Inflammatory macrophage (primary cell): ENCODE measurements at places on chromosomes 2 and 18.

DNA sequence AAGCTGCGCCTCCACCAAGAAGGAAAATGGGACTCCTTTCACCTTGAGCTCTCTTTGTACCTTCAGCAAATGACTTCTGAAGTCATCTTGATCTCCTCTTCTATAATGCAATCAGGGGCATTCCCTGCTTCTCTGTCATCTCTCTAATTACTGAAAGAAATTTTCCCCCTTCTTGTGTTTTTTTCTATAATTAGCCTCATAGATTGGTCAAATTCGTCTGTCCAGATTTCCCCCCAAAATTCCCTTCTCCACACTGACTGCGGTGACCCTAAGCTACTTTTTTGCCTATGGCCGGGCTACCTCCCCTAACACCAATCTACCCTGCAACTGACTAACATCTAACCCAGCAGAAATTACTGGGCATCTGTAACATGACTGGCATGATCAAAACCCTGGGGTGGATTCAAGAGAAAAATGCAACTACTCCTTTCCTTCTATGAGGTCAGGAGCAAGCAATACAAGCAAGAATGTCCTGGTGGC, 168.6 kb downstream of the BCL2 start:
- DNase-seq: no peak

GRCh38 chr2:54461261-54461660, 5.1 kb downstream of the SPTBN1 start:
- no peak for DNase-seq

DNA sequence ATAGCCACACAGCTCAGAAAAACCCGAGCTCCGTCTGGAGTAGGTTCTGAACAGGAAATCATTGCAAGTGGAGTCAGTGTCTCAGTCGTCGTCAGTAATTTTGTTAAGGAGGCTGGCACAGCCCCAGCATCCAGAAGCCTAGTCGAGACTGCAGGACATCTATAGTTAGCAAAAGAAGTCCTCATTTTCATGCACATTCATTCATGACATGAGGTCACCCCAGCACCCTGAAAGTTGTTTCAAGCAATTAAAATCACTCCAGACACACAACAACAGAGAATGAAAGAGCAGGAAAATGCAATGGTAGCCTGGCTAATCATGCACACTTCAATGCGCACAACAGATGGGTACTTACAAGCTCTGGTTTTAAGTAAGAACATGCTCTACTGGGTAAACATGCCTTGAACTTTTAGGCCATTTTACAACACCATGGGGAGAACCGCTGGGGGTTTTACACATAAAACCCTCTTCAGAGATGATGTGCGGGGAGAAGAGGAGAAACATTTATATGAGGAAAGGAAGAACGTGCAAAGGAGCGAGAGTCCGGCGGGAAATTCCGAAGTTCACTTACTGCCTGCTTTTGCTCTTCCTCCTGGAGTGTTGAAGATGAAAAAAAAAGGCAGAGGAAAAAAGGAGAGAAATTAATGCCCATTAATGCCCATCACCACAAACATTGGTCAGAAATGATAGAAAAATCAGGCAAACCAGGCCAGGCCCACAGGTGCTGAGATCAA, 77.4 kb upstream of the DNMT3A start:
- DNase-seq: no peak

DNA sequence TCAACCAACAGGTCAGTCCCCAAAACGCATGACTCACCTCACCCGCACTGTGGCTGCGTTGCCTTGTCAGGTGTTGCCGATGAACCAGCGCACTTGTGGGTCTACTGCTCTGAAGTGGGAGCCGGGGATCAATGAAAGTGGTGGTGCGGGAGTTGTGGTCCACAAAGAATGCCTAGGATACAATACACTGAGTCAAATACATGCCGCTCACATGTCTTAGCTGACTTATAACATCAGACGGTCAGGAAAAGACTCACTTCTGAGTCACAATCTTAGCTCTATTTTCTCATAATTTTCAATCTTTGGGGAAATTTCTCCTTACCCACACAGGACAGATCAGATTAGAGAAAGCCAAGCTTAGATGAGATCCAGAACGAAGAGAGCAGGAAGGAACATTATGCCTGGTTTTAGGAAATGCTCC, 107.1 kb upstream of the STK17B start:
- DNase-seq: no peak

- DNase-seq: no peak
Measured at GRCh38 chr2:112959109-112959812, 18.5 kb upstream of the IL36G start.

DNA sequence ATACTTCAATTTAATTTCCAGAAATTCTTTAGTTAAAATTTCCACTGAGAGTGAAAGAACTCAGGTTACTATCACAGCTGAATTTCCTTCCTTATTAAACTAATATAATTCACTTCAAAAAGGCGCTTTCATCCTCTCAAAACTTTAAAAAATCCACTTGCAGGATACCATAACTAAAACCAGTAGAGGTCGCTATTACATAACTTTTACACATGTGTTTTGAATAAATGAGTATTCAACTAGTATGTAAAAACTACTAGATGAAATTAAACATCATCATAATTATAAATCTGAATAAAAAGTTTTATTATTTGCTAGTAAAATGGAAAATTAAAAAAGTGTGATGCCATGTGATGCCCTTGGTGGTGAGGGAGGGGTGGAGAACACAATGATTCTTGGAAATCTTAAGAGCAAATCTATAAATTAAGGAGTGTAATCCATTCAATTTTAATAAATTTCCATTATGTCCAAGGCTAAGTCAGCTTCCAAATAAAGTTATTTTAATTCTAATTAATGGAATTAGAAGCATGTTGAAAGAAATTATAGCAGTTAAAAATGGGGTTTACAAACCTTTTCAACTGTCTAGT, 61.4 kb downstream of the SOS1 start:
- peak; percentile 2 for DNase-seq

- DNase-seq: no peak
Measured at GRCh38 chr2:25202275-25202674, 33.9 kb upstream of the POMC start.

GRCh38 chr2:65557616-65558573, 125.5 kb upstream of the SPRED2 start:
- DNase-seq: no peak

GRCh38 chr2:183035954-183036669, 2.1 kb downstream of the NCKAP1 start:
- DNase-seq: no peak

DNA sequence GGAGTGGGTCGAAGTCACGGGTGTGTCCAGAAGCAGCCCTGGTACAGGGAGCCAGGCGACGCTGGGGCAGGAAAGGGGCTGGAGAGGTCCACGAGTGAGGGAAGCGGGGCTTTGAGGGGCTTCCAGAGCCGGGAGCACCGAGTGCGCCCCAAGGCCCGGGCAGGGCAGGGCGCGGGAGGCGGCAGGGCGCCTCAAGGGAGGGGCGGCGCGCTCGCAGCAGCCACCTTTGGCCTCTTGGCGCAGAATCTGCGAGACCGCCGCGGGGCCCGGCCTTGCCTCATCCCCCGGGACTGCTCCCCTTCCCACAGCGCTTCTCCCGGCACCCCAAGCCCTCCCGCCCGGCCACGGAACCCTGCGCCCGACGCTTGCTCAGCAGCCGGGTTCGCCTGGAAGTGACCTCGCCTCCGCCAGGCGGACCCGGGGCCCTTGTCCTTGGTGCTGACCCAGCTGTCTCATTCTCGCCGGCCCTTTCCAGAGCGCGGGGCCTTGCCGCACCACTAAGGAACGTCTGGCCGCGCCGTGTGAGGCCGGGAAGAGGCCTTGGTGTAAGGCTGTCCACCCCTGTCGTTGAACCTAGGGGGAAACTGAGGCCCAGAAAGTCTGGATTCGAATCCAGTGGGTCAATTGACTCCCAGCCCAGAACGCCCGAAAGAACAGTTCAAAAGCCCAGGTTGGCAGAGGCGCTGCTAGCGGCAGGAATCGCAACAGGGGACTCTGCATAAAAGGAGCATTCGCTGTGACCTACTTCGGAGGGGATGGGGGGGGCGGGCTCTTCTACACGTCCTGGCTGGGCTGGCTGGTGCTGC, 584 bp upstream of the DNER start:
- DNase-seq: peak; percentile 12

DNA sequence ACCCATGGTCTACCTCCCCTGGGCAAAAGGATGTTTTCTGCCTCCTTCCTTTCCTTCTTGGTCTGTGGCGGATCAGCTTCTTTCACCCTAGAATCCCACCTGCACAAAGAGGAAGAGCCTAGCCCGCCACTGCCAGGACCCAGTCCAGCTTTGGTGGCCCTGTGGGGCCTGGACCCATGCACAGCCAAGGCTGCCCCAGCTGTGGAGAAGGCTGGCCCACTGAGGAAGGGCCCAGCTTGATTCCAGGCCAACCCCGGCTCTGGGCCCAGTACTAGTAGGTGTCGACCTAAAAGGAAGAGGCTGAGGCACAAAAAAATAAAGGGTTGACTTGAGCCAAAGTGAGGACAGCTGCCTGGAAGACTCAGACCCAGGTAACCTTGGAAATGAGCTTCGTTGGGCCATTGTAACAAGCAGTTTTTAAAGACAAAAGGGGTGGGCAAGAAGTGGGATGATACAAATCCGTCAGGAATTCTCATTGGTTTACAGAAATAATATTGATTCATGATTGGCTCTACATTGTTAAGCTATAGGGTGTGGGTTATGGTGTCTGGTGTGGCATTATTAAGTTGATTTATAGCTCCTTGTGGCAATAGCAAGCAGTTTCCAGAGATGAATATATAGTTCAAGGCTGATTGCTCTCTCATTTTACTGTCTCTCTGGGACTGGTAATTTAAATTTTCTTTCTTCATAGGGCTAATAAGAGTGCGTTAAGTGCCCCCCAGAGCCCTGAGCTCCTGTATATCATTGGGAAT, 29.8 kb upstream of the MAL start:
- no peak for DNase-seq

DNA sequence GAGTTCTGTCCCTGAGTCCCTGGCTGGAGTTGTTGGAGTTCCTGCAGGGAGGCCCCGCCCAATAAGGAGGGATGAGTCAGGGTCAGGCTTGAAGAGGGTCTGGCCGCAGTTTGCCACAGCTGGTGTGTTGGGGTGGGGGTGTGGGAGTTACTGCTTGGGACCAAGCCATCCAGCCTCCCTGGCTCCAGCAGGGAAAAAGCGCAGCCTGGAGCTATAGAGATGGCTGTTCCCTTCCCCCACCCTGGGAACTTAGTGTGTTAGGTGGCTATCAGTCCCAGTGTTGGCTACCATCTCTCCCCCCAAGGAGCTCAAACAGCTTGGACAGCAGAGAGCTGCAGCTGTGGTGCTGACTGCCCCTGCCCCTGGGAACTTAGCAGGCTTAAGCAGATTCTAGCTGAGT, 13.2 kb upstream of the TANK start:
- DNase-seq: no peak

DNA sequence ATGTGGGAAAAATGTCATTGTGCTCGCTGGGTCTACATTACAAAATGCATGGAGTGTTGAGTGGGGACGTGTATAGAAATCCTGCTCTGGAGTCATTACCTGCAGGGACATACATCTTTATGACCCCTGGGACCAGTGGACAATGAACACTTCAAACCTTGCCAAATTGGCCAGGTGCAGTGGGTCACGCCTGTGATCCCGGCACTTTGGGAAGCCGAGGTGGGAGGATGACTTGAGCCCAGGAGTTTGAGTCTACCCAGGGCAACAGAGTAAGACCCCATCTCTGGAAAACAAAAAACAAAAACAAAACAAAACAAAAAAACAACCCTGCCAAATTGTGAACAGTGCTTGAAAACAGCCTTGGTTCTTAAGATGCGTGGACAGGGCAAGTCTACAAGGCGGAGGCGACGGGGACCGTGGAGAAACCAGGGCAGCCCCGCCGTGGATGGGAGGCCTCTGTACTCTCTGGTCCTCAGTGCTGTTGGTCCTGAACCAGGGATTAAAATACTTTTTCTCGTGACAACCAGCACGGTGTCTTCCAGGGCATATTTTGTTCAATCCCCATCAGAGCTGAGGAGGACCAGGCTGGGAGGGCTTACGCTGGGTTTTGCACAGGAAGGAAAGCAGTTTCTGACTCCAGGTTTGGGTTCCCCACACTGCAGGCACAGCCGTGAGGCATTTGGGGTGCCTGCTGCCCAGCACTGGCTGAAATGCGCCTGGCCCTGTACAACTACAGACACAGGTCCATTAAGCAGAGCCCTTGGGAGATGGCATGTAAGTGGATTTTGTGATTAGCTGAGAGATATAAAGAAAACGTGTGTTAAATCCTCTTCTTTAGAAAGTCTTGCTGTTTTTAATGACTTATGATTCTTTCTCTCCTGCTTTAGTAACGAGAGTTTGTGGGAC, 13.7 kb downstream of the COLEC11 start:
- no peak for DNase-seq

DNA sequence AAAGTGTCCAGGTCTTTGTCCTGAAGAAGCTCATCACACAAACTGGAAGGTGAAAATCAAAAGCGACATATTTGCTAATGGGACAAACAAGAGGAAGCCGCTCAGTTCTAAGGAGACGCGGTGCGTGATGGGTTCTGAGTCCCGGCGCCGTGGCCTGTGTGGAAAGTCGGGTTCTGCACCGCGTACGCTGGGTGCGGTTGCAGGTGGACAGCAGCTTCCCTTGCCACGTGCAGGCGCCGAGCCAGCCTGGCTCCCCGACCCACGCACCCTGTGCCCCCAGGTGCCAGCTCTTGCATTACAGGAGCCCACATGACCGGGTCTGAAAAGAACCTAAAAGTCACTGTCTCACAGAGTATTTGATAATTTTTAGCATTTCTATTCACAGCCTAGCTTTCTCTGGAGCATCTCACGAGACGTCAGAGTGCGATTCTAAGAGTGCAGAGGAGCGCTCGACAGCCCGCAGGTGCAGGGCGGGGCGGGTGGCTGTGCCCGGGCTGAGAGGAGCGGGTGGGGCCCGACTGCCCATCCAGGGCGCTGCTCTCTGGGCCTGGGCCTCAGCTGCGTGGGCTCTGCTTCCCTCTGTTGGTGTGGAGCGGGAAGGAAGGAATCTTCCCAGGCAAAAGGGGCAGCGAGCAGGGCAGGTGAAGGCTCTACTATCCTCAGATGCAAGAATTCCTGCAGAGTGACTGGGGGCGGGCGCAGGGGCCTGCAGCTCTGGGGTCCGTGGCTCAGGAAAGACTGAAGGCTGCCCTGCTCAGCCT, 39.4 kb downstream of the MYT1L start:
- DNase-seq: no peak

- DNase-seq: no peak
Measured at GRCh38 chr2:236045251-236046235, 122.6 kb downstream of the GBX2 start.

DNA sequence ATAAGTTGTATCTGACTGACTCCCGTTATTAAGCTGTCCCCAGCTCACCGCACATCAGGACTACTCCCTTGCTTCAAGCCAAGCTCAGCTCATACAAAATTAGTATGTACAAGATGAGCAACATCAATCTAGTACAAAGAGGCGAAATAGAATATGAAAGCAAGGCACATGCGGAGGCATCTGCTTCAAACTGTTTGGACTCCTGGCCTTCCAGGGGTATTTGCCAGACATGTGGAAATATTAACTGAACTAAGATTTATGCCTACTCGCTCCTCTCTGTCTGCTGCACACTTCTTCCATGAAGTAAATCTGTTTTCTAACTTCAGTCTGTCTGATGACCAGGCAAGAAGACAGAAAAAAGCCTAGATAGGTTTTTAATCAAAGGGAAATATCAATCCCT, 499.8 kb downstream of the PID1 start:
- DNase-seq: no peak

DNA sequence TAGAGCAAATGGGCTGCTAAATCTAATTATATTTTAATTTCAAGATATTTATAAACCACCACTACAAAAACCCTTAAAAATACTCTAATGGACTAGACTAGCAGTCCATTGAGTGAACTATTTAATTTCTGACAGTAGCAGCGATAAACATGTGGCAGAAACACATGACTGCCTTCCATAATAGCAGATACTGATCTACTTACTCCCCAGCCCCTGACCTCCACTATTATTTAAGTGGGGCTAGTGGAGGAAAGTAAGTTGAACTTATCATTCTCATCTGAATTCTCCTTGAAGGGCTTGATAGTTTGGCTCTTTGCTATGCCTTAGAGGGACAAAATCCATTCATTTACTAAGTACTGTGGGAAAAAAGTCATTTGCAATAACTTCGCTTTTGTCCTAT, 90.8 kb downstream of the TTN start:
- DNase-seq: no peak
